ENCODE measurements at places on chromosomes 6 and 20. TPM values are rescaled to one million over a fixed set of nuclear protein-coding genes. Genes with fewer than 3 reads are reported as not detected.

CCN6 gene
- not detected for total RNA-seq

RCAN2 gene
- total RNA-seq: not detected

MYB gene
- total RNA-seq: 0.40 TPM

- no peaks in the 10 kb centered on the region for H3K36me3 ChIP-seq
- DNase-seq: no peak
- H3K27ac ChIP-seq: no peak overlapping the region
- no peak overlapping the region for H3K4me3 ChIP-seq
- H3K27me3 ChIP-seq: no peaks in the 10 kb centered on the region
Measured at GRCh38 chr6:128316258-128316929, 204.0 kb downstream of the PTPRK start.

GRCh38 chr6:51021171-51021570 is 202.5 kb downstream of the TFAP2B start:
- no peak overlapping the region for H3K4me3 ChIP-seq
- H3K36me3 ChIP-seq: no peaks in the 10 kb centered on the region
- H3K27ac ChIP-seq: no peak overlapping the region
- no peaks in the 10 kb centered on the region for H3K4me1 ChIP-seq

GRCh38 chr20:3646651-3647050 is 16.5 kb downstream of the GFRA4 start:
- DNase-seq: no peak
- no peaks in the 10 kb centered on the region for H3K4me1 ChIP-seq
- no peak overlapping the region for H3K27ac ChIP-seq
- H3K36me3 ChIP-seq: peaks cover 13% of the 10 kb centered on the region

GRCh38 chr6:4359108-4359730 is 223.8 kb upstream of the ECI2 start:
- H3K4me1 ChIP-seq: no peaks in the 10 kb centered on the region
- no peak overlapping the region for H3K4me3 ChIP-seq
- no peaks in the 10 kb centered on the region for H3K27me3 ChIP-seq
- no peaks in the 10 kb centered on the region for H3K36me3 ChIP-seq
